ENCODE measurements at places on chromosomes 6 and 20.

DNA sequence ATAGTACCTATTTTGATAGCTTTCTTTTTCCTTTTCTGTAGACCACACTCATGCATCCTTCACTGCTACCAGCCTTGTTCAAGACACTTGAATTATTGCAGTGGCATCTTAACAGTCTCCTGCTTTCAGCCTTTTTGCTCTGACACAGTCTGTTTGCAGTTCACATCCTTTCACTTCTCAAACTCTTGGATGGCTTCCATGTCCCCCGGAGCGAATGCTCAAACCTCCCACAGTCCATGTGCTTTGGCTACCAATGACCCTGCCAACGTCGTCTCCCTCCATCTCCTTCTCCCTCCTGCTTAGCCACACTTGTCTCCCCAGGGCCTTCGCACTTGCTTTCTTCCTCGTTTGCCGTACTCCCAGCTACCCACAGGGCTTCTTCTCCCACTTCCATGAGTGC lies 270.0 kb upstream of the ZFP64 start:
- DNase-seq, result no peak

GRCh38 chr20:2219481-2220006 lies 76.3 kb upstream of the TGM3 start:
- DNase-seq, result no peak

DNA sequence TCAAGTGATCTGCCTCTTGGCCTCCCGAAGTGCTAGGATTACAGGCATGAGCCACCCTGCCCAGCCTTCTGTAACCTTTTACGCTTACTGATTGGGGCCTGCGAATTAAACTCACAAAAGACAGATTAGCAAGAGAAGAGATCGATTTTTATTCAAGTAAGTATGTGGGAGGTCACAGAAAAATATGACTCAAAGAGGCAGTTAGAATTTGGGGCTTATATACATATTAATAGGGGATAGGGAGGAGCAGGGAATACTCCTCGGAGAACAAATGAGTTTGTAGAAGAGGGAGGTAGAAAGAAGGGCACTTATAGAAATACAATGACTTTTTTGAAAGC lies 78.9 kb downstream of the CD24 start:
- no peak for DNase-seq

- peak; percentile 28 for DNase-seq
Measured at GRCh38 chr6:34358389-34358905, 34.0 kb downstream of the NUDT3 start.

- DNase-seq, result no peak
Measured at GRCh38 chr6:121904559-121904958, 469.1 kb downstream of the GJA1 start.
